Dermis blood vessel endothelial cell (primary cell): ENCODE measurements at places on chromosomes 2 and 18.
A peak's percentile ranks its signal among the peaks of the same experiment; 100 is the strongest.

DNA sequence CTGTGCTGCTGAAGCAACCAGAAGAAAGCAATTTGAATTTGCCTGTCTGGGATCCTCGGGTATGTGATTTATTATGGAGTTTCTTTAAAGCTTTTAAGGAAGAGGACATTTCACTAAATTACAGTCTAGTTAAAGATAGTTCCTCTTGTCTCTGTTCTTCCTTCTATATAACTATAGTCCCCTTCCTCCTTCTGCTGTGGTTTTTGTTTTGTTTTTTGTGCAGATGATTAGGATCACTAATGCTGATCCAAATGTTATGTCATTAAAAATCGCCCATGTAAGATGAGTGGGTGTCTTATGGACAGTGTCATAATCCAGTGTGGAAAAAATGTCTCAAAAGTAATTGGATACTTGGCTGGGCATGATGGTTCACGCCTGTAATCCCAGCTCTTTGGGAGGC lies 24.7 kb downstream of the PAPOLG start:
- DNase-seq: no peak

DNA sequence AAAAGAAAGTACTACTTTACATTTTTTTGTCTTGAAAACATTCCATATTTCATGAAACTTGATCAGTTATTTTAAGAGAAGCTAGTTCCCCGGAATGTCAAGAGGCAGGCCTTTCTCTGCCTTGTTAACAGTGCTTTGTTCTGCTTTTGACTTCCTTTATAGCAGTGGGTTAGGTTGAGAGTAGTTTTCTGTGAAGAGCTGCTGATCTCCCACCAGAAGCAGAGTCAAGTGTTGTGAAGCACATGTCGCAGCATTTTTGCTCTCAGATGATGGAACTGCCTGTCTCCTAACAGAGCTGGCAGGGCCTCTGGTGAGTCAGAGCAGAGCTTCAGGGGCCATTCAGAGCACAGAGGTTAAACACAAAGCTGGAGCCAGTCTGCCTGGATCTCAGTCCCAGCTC lies 871.8 kb downstream of the SLC4A3 start:
- DNase-seq: no peak

DNA sequence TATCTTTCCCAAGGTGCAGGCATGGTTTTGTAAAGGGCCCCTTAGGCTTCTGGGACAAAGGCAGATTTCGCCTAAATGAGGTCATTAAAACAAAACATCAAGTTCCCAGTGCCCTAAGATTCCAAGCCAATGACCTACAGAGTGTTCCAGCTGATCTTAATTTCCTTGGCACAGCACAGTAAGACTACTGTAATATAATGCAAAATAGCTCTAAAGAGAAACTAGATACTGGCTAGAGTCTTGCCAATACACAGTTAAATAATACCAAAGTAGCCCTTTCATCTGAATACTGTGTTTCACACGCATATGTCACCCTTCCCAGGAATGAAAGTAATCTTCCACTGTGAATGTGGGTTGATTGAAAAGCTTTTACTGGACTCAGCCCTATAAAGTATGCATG lies 14.7 kb downstream of the GRB14 start:
- no peak for DNase-seq

- peak; percentile 65 for DNase-seq
Observed at GRCh38 chr2:9347411-9347881, 75.9 kb downstream of the ITGB1BP1 start.

- peak; percentile 45 for DNase-seq
Observed at GRCh38 chr2:182068811-182069210, 83.2 kb downstream of the PPP1R1C start.

DNA sequence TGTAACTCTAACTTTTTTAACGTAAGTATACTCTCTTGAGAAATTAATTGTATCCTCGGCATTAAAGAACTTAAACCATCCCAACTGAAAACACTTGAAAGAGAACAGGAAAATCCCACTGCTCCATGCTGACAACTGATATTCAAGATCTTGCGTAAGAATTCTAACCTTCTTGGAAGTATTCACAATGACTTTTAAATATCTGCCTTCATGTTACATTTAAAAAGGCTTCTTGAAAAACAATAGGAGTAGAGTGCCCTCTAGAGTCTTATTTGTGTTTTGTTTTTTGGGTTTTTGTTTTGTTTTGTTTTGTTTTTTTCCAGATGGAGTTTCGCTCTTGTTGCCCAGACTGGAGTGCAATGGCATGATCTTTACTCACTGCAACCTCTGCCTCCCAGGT lies 65.4 kb upstream of the DNAJC10 start:
- peak; percentile 60 for DNase-seq

GRCh38 chr18:8399138-8399537 lies 210.1 kb upstream of the RAB12 start:
- no peak for DNase-seq

- no peak for DNase-seq
Observed at GRCh38 chr2:12705742-12706141, 11.0 kb upstream of the TRIB2 start.

GRCh38 chr18:48453330-48454066 lies 44.3 kb upstream of the ZBTB7C start:
- no peak for DNase-seq

DNA sequence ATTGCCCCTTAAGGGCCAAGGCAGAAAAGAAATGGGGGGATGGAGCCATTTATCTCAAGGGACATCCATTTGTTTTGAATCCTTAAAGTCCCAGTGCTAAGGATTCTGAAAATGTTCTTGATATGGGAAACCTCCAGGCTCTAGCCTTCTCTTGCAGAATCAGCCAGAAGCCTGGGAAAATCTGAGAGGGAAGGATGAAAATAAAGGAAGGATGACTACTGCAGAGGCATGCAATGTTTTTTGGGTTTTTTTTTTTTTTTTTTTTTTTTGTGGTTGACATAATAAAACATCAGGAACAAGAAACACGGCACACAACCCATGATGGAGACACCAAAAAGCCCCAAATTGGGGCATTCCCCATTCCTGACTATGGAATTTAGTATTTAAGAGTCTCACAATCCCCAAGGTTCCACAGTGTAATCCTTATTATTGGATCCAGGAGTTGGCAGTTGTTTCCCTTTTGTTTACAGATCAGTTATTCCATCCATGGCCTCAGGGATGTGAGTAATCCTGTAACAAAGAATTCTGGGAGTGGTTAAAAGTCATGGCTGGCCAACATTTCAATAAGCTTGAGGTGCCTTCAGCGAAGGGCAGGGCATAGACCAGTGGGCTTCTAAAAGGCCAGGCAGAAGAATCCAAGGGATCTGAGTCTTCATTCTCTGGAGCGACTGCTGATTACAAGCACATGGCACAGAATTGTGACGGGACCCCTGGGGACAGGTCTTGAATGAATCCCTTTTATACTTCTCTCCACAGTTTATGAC lies 337.5 kb downstream of the GULP1 start:
- DNase-seq: peak; percentile 4

GRCh38 chr2:88218981-88219380 lies 48.8 kb downstream of the THNSL2 start:
- DNase-seq: no peak

- no peak for DNase-seq
Observed at GRCh38 chr2:146324951-146325350, 1519.9 kb upstream of the ACVR2A start.

GRCh38 chr2:234401426-234401825 lies 95.5 kb downstream of the ARL4C start:
- DNase-seq: no peak

- DNase-seq: peak; percentile 47
Observed at GRCh38 chr2:56184500-56185011, 766 bp downstream of the CCDC85A start.

DNA sequence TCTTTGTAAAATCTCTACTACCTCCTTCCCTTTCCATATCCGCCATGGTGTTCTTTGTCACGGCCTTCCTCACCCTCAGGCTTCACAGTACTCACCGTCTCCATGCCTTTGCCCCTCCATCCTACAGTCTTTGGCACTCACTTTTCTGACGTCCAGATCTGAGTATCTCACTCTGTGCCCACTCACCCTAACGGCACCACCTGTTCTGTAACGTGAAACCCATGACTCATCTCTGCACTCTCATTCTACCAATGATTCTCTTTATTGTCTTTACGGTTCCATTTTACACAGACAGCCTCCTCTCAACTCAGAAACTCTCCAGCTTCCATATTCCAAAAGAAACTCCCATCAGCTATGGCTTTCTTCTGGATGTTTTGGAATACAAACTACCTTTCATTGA lies 56.7 kb downstream of the NETO1 start:
- no peak for DNase-seq

DNA sequence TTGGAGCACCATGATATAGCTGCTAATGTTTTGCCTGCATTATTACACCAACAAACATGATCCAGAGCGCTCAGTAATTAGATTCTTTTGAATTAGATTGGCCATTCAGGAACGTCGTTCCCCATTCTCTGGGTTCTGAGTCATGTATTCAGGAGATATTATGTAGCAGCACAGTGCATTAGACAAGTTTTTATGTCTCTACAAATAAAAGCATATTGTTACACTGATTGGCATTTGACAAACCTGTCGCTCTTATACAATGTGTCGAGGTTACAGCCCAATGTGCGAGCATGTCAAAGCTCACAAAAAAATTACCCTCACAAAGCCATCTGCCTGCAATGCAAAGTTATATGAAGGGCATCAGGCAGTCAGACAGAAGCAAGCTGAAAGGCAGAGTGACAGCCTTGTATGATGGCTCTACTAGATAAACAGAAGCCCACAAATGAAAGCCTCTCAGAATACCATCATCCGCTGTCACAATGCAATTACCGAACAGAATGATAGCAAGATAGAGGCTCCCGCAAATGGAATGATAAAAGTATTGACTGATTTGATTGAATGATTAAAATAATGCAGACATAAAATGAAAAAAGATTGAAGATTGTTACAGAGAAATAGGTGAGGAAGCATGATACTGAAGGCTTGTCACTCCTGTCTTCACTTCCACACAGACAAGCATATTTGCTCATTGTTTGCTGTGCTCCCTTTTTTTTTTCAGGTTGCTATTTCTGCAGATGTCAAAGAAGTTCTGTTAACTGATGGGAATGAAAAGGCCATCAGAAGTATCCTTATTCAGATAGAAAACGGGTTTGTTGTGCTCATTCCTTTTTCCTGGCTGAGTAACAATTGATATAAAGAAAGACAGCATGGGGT lies 234.6 kb upstream of the SIX3 start:
- DNase-seq: no peak

DNA sequence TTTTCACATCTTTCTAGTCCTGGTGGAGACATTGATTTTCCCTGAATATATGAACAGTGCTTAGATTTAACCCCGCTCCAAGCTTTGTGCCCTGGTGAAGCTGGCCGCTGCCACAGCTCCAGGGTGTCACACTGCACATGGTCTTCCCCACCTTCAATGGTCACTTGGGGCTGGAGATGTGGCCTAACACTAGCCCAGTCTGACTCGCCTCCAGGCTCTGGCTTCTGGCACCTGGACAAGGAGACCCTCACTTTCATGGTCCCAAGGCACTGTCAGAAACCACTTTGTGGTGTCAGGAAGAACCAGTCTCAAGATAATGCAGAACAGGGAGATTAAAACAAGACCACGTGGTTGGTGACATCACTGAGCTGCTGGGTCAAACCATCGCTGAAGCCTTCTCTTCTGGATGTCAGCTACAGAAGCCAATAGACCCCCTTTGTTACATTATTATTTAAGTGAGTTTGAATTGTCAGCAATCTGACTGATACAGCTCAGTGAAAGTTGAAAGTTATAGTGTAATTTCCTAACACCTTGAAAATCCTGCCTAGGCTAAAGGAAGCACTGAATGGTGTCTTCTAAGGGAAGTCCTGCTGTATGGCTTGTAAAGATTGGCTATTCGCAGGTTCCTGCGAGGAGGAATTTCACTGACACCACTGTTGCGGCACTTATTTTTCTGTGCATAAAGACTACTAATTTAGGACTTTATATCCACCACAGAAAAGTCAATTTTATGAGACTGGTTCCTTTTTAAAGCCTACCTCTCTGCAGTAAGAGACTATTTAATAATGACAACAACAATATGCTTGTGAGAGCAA lies 55.0 kb upstream of the CTDP1 start:
- peak; percentile 10 for DNase-seq

DNA sequence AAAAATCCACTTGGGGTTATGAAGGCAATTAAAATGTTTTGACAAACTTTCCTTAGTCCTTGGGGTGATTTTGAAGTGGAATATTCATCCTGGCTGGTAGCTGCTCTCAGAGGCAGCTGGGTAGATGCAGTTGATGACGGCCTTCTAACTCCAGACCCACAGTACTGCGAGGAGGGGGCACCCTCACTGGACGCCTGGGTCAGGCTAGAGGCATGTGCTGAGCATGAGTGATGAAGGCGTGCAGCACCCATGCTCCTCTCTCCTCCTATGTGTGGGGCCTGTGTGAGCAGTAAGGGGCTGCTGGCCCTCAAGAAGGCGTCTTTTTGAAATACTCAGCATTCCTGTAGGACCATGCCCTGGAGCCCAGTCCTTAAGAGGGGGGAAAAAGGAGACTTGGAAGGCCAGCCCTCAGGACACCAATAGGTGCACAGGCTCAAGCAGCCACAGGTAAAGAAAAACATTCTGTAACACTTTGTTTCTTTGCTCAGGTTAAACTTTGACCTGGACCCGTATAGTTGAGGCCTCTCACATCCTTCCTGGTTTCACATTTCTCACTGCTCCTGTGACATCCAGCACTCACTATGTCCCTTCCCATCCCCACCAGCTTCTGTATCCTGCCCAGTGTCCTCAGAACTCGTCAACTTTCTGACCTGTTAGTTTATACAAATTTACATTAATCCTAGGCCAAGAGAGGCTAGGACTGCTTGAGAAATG lies 64.4 kb downstream of the CD8B2 start:
- no peak for DNase-seq

GRCh38 chr2:127857265-127857808 lies 618 bp downstream of the POLR2D start:
- DNase-seq: no peak

GRCh38 chr2:13005761-13006335 lies 289.1 kb downstream of the TRIB2 start:
- peak; percentile 62 for DNase-seq

DNA sequence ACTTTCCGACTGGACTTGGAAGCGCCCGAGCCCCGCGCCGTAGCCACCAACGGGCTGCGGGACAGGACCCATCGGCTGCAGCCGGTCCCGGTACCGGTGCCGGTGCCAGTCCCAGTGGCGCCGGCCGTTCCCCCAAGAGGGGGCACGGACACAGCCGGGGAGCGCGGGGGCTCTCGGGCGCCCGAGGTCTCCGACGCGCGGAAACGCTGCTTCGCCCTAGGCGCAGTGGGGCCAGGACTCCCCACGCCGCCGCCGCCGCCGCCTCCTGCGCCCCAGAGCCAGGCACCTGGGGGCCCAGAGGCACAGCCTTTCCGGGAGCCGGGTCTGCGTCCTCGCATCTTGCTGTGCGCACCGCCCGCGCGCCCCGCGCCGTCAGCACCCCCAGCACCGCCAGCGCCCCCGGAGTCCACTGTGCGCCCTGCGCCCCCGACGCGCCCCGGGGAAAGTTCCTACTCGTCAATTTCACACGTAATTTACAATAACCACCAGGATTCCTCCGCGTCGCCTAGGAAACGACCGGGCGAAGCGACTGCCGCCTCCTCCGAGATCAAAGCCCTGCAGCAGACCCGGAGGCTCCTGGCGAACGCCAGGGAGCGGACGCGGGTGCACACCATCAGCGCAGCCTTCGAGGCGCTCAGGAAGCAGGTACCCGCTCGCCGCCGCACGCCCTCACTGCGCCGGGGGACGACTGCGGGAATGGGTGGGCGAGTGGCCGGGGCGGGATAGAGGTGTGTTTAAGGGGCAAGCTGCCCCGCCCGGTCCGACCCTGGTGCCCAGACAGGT lies 713 bp downstream of the ATOH8 start:
- peak; percentile 66 for DNase-seq

GRCh38 chr2:38128653-38129052 lies 52.7 kb upstream of the CYP1B1 start:
- DNase-seq: no peak

GRCh38 chr2:37847792-37848191 lies 77.3 kb upstream of the RMDN2 start:
- DNase-seq: no peak

GRCh38 chr18:56076723-56077122 lies 488.7 kb upstream of the TCF4 start:
- no peak for DNase-seq
